ENCODE measurements at places on chromosomes 11 and 22.

DNA sequence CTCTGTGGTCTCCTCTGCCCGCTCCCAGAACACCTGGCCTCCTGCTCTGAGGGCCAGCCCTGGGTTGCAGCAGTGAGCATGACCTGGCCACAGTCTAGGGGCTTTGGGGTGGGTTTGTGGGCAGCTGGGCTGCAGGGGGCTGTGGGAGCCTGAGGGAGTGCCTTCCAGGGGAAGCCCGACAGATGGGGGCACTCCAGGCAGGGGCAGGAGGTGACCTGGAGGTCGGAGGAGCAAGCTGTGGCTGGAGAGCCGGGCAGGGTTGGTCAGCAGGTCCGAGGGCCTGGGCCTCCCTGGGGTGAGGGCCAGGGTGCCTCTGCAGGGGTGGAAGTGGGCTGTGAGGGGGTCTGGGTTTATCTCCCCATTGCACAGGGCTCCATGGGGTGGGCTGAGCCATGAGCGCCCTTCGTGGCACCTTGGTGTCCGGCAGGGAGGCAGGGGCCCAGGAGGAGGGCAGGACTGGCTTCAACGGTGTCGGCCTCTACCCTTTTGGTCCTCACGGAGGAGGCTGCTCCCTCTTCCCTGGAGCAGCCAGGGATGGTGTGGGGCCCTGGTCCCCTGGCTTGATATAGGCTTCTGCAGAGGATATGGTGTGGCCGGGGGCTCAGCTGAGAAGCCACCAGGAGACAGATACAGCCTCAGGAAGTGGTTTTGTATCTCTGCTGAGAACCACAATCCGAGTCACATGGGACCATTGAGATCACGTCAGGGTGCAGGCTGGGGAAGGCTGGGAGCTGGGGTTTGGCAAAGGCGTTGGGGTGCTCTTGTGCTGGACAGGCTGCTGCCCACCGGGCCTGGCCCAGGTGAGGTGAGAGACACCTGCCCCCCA, 22.3 kb downstream of the KCNQ1 start:
- DNase-seq, result no peak

DNA sequence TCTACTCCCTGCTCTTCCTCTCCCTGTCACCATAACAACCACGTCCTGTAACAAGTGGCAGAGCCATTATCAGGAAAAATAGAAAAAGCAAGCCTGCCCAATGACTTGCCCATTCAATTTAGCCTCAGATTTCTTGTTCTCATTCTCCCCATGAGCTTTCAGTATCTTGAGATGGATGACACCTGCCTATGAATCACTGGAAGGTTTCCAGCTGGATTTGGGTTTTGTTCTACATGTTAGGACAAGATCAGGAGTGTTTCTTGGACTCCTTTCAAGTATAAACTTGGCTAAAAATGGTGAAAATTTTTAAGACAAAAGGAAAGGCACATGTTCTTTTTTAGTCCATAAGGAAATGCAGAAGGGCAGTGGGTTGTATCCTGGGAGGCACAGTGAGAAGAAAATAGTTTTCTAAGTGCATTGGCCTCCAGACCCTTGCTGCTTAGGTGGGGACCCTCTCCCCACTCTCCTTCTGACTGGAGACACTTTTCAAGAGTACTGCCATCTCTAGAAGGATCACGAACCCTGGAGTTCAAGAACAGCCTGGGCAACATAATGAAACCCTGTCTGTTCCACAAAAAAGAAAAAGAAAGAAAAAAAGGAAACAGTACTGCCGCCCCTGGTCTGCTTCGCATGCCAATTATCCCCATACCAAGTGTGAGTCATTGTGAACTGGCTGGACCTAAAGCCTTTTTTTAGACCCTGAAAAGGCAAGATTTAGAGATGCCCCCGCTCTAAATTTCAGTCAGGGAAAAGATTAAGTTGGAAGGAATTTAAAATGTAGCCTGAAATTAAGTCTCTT, 51.0 kb downstream of the MTNR1B start:
- no peak for DNase-seq

- no peak for DNase-seq
Observed at GRCh38 chr11:63099555-63099954, 44.5 kb downstream of the SLC22A24 start.

- no peak for DNase-seq
Observed at GRCh38 chr11:63998558-63999348, 12.5 kb downstream of the OTUB1 start.

- no peak for DNase-seq
Observed at GRCh38 chr11:27557226-27557625, 50.7 kb upstream of the LIN7C start.

- DNase-seq, result no peak
Observed at GRCh38 chr11:78806214-78807004, 231.7 kb upstream of the NARS2 start.

GRCh38 chr11:115276799-115277198, 227.4 kb downstream of the CADM1 start:
- DNase-seq, result no peak
